ENCODE measurements at places on chromosomes 6 and 20. TPM values are rescaled to one million over a fixed set of nuclear protein-coding genes. Genes with fewer than 3 reads are reported as not detected.

- H3K27ac ChIP-seq: no peak overlapping the region
- H3K27me3 ChIP-seq: peaks cover 10% of the 10 kb centered on the region
- H3K36me3 ChIP-seq: no peaks in the 10 kb centered on the region
- no peak overlapping the region for H3K4me3 ChIP-seq
Measured at GRCh38 chr6:1337791-1338190, 25.9 kb downstream of the FOXQ1 start.

- no peaks in the 10 kb centered on the region for H3K27me3 ChIP-seq
- no peak for DNase-seq
- no peak overlapping the region for H3K27ac ChIP-seq
- H3K4me1 ChIP-seq: no peaks in the 10 kb centered on the region
Measured at GRCh38 chr6:165266621-165267020, 42.8 kb downstream of the C6orf118 start.

ZNF165 gene
- total RNA-seq: 12.1 TPM

UNC93A gene
- not detected for total RNA-seq

APCDD1L gene
- 2.0 TPM for total RNA-seq

DNA sequence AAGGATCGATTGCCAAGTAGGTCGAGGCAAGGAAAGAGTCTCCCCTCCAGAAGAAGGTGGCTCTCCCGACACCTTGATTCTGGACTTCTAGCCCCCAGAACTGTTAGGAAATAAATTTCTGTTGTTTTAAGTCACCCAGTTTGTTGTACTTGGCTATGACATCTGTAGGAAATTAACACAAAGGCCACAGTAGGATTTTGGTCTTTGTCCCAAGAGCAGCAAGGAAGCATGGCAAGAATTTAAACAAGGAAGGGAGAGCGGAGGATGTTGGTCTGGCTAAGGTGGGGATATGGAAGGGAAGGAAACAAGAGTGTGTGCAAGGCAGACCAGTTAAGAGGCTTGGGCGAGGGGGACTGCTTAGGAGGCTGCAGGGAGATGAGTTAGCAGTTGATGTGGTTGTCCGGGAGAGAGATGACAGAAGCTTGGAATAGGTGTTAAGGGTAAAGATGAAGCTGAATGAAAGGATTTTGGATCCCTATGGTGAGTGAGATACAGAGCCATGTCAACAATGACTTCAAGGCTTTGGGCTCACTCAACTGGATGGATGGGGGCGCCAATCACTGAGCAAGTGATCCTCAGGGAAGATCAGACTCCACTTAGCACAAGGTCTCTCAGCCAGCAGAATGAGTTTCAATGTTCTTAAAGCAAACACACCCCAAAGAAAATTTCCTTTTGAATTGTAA is 140.5 kb upstream of the ZNF217 start:
- no peak for DNase-seq
- H3K4me1 ChIP-seq: peaks cover 43% of the 10 kb centered on the region
- no peak overlapping the region for H3K4me3 ChIP-seq
- no peak overlapping the region for H3K27ac ChIP-seq
- no peaks in the 10 kb centered on the region for H3K27me3 ChIP-seq

Measured in PC-3 (cell line).